ENCODE measurements at places on chromosomes 3 and 15. TPM values are rescaled to one million over a fixed set of nuclear protein-coding genes. Genes with fewer than 3 reads are reported as not detected.

GRCh38 chr15:47300596-47300995, 416.7 kb upstream of the SEMA6D start:
- DNase-seq: no peak

DNA sequence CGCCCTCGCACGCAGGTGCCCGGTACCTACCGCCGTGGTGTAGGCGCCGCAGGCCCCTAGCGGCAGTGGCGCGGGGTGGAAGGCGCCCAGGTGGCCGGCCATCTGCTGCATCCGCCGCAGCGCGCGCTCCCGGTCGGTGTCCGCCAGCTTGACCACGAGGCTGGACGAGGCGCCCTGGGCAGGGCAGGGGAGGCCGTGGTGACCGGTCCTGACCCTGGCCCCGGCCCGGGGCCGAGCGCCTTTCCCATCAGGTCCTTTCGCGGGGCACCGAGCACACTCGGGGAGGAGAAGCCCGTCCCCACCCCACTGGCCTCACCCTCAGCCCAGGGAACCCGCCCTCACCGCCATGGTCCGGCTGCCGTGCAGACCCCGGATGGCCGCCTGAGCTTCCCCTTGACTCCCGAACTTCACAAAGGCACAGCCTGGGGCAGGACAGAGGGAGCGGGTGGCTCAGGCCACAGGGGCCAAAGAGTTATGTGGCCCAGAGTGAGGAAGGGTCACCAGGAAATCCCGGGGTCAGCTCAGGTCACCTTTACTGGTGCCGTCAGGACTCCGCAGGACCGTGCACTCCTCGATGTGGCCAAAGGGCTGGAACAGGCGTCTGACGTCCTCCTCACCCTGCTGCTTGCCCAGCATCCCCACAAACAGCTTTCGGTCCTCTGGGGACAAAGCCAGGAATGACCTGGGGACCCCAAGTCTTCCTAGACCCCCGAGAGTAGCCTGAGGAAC, 17.4 kb upstream of the PARP6 start:
- no peak for DNase-seq

The KIF23 gene
- polyA plus RNA-seq: 39.0 TPM

DNA sequence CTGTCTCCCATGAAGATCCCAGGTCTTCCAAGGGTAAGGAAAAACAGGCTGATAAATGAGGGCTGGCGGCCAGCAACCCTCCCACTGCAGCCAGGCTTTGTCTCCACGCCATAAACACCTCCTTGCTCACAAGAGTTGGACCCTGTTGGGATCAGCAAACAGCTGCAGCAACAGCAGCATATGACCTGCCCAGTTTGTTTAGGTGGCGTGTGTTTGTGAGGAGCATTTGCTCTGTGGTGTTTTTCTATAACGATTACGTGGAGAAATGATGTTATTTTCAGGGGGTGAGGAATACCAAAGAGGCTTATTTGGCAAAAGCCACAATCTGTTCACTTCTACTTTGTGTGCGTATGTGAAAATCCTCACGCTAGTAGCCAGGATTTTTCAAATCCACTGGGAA, 58.5 kb downstream of the RFTN1 start:
- no peak for DNase-seq

The GPR87 gene
- polyA plus RNA-seq: not detected

The CAPN3 gene
- polyA plus RNA-seq: 31.8 TPM

- no peak for DNase-seq
Measured at GRCh38 chr15:52255935-52256334, 39.7 kb downstream of the MYO5C start.

DNA sequence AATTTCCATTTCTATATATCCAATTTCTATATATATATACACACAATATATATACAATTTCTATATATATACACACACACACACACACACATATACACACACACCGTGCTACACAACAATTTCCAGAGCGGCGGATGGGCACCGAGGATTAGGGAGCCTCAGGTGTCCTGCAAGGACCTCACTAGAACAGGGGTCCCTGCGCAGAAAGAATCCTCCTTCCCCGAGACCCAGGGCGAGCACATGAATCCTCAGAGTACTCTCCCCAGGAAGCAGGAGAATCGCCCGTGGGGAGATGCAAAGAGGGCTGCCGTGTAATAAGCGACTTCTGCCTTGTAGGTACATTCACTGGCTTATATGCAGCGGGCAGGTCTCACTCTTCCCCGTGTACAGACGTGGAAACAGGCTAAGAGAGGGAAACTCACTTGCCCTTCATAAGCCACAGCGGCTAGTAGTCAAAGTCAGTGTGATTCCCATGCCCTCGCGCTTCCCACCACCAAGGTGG, 467 bp downstream of the PIF1 start:
- no peak for DNase-seq

The CAMK2N2 gene
- polyA plus RNA-seq: not detected

- DNase-seq: no peak
Measured at GRCh38 chr3:18734309-18734708, 309.2 kb upstream of the SATB1 start.

DNA sequence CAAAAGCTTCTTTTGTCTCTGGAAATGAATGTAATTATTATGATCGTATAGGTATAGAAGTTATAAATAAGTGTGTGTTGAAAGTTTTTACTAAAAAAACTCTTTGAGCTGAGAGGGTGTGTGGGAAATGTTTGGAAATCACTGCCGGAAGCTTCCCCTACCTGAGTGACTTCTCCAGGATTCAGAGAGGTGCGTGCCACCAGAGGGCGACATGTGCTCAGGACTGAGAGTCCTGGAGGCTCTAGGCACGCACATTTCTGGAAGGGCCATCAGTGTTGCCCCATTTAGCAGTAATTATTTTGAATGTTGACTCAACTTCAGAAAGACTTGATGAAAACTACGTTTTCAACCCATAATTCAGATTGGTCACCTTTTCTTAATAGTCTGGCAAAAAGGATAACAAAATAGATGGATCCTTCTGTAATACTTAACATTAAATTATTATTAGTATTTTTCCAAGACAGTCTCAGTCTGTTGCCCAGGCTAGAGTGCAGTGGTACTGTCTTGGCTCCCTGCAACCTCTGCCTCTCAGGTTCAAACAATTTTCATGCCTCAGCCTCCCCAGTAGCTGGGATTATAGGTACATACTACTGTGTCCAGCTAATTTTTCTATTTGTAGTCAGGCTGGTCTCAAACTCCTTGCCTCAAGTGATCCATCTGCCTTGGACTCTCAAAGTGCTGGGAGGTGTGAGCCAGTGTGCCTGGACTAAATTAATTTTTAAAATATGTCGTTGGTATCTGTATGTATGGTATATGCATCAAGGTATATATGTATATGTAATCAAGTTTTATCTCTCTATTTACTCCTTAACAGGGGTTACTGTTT, 34.5 kb downstream of the GPR171 start:
- DNase-seq: no peak

- no peak for DNase-seq
Measured at GRCh38 chr3:36943601-36944000, 1.3 kb downstream of the TRANK1 start.

- no peak for DNase-seq
Measured at GRCh38 chr3:118228151-118228550, 806.5 kb downstream of the IGSF11 start.

GRCh38 chr3:56590814-56591213, 33.8 kb downstream of the CCDC66 start:
- no peak for DNase-seq

- DNase-seq: no peak
Measured at GRCh38 chr3:196143708-196144382, 62.0 kb upstream of the TFRC start.

- no peak for DNase-seq
Measured at GRCh38 chr15:68518046-68518445, 60.7 kb upstream of the CORO2B start.

The HERC2 gene
- polyA plus RNA-seq: 42.2 TPM

DNA sequence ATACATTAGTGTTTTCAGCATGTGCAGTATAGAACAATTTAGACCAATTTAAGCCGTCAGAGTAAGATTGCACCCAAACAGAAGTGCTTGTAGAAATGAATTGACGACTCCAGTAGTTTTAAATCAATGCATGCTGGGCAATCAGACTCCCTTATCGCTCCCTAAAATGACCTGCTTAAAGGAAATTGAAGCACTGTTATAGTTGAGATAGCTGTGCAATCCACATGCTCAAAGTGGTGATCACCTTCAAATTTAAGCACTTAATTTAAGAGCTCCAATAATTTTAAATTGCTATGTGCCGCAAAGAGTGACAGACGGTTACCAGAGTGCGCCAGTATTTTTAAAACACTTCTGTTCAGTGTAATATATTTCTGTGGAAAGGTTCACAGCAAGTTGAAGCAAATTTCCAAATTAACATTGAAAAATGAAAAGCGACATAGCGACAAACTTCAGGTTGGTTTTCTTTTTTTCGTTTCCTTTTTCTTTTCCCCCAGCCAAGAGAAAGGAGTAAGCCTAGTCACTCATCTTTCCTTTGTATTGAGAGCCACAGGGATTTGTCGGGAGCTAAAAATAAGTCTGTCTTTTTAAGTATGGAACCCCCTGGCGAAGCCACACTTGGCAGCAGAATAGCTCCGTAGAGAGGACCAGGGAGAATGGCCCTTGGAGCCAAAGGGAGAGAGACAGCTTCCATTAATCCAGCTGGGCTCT, 436.4 kb upstream of the RBMS3 start:
- no peak for DNase-seq

DNA sequence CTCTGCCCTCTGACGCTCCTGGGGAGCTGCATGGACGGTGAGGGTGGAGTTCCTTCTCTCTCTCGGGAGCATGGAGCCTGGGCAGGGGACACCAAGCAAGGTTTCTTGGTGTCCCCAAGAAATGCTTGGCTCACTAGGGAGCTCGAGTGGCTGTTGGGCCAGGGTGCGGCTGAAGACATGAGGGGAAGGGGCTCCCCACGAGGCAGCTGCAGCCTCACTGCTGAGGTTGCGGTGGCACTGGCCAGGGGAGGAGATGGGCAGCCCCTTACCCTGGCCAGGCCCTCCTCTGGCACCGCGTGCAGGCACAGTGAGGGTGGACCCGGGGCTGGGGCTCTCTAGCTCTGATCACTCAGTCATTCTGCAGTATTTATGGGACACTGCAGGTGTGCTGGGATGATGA, 43.5 kb upstream of the SLC41A3 start:
- no peak for DNase-seq

The C3orf20 gene
- 0.38 TPM for polyA plus RNA-seq

DNA sequence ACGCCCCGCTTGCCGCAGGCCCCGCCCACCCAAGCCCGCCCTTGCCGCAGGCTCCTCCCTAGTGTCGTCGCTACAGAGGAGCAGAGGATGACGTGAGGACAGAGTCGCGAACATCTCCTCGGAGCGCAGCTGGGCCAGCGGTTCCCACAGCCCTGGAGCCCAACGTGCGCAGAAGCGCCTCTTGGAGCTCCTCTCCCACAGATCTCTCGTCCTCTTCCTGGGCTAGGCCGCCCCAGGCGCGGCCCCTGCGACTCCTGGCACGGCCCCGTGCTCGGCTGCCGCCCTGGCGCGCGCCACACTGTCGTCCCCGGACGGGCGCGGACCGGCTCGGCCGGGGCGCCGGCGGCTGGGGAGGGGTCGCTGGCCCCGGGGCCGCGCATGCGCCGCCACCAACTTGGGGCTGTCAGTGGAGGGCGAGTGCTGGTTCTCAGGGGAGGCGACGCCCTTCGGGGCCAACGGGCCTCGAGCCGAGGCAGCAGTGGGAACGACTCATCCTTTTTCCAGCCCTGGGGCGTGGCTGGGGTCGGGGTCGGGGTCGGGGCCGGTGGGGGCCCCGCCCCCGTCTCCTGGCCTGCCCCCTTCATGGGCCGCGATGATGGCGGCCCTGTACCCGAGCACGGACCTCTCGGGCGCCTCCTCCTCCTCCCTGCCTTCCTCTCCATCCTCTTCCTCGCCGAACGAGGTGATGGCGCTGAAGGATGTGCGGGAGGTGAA, at the start of gene TRPC1:
TSS of gene TRPC1 (plus strand) at position 67 of the 714 bp plus-strand sequence. CDS start at position 593, 526 bp downstream.
- DNase-seq: peak; percentile 77

The GPR62 gene
- 0.37 TPM for polyA plus RNA-seq

DNA sequence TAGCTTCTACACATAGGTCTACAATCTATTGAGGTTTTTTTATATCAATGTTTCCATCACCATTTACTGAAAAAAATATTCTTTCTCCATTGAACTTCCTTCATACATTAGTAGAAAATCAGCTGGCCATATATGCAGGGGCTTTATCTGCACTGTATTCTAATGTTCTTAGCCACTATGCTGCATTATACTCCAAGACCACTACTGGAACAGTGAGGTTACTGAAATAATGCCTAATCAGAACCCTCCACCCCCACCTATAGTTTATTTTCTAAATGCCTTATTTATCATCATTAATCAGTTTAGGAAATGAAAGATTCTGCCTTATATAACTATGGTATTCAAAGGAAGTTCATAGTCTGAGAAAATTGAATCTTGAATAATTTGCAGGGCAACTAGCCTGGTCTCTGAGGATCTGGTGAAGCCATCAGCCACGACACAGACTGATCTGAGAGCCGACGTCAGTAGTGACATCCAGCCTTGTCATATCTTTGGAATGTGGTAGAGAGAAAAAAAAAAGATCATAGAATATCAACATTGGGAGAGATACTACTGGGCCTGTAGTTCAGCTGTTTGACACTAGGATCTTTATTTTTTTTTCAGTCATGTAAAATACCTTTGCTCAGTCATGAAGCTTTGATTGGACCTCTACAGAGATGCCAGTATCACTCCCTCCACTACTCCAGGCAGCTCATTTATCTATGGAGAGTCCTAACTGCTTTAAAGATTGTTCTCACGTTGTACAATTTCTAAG, 66.6 kb downstream of the P3H2 start:
- no peak for DNase-seq

The GOLGA8J gene
- polyA plus RNA-seq: 0.56 TPM

- DNase-seq: no peak
Measured at GRCh38 chr3:159877924-159878323, 110.7 kb upstream of the IL12A start.

DNA sequence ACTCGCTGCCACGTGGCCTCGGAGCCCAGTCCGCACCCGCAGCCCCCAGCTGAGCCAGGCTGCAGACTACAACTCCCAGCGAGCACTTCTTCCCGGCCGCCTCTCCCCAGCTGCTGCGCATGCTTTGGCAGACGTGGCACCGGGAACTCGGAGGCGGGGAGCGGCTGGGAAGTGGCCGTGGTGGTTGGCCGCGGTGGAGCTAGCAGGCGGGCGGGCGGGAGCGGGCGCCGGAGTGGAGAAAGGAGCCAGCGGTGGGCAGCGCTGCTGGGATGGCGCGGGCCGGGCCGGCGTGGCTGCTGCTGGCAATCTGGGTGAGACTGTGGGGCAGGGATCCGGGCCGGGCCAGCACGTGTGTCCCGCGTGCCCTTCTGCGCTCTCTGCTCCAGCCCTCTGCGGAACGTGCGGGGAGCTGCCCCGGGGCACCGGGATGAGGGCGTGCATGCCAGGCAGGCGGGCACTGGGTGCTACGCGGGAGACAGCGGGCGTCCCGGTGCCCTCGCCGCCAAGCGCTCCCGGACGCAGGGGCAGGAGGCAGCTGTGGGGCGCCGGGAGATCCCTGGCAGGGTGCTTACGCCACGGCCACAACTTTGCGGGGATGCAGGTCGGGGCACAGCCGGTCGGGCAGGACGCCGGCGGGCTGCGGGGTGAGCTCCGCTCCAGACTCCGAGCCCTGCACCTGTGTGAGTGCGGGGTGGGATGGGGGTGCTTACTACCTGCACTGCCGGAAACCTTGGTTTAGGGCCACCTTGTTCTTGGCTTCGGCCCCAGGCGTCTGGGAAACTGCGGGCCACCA, at the start of gene PDIA5:
TSS of gene PDIA5 (plus strand) at position 130 of the 793 bp plus-strand sequence. CDS start at position 270, 140 bp downstream.
- DNase-seq: peak; percentile 58

The B3GALNT1 gene
- 45.1 TPM for polyA plus RNA-seq

The NGRN gene
- 126 TPM for polyA plus RNA-seq

Data from right renal cortex interstitium (tissue), 3 donors.